Activated CD8-positive, alpha-beta T cell treated with anti-CD3 and anti-CD28 coated beads for 36 hours (primary cell): ENCODE measurements at places on chromosomes 12 and 14. TPM values are rescaled to one million over a fixed set of nuclear protein-coding genes. Genes with fewer than 3 reads are reported as not detected.
A peak's percentile ranks its signal among the peaks of the same experiment; 100 is the strongest.

DNA sequence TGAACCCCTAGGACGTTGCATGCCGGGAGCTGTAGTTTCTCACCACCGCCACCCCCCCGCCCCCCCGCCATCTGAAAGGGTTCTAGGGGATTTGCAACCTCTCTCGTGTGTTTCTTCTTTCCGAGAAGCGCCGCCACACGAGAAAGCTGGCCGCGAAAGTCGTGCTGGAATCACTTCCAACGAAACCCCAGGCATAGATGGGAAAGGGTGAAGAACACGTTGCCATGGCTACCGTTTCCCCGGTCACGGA is 501 bp upstream of the HSP90B1 start:
- H3K4me3 ChIP-seq = peak overlapping the region; percentile 87
- H3K4me1 ChIP-seq = peaks cover 49% of the 10 kb centered on the region
- H3K27ac ChIP-seq = peak overlapping the region; percentile 99
- peaks cover 61% of the 10 kb centered on the region for H3K36me3 ChIP-seq
- H3K27me3 ChIP-seq = peaks cover 3% of the 10 kb centered on the region
- DNase-seq = no peak

- no peaks in the 10 kb centered on the region for H3K36me3 ChIP-seq
- H3K27ac ChIP-seq = no peak overlapping the region
- H3K27me3 ChIP-seq = no peaks in the 10 kb centered on the region
- DNase-seq = no peak
These were observed 172.2 kb downstream of the SLC41A2 start for GRCh38 chr12:104785886-104786285.

DNA sequence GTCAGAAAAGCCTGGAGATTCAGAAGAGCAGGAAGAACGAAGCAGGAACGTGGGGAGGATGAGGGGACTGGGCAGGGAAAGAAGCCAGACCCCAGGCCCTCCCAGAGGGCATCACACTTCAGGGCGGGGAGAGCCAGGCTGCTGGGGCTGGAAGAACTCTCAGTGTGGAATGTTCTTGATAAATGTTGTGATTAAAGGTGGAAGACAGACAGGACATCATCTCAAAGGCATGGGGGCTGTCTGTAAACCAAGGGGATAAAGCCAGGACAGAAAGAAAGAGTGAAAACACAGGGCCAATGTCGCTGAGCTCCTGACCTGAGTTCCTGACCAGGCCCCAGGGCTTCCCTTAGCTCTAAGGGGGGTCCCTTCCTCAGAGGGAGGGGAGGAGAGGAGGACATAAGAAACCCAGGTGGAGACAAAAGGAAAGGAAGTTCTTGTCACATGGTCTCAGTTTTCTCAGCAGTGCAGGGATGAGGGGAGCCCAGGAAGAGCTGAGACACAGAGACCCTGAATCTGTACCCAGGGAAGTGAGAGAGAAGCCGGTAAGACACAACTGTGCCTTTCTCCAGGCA is 56.3 kb downstream of the SETD3 start:
- no peak overlapping the region for H3K4me3 ChIP-seq
- peaks cover 20% of the 10 kb centered on the region for H3K36me3 ChIP-seq
- H3K27me3 ChIP-seq = no peaks in the 10 kb centered on the region
- DNase-seq = no peak

FIGNL2 gene
- total RNA-seq = 0.40 TPM

- DNase-seq = no peak
- peaks cover 45% of the 10 kb centered on the region for H3K36me3 ChIP-seq
- peak overlapping the region; percentile 16 for H3K27ac ChIP-seq
- H3K27me3 ChIP-seq = no peaks in the 10 kb centered on the region
- H3K4me3 ChIP-seq = no peak overlapping the region
- H3K4me1 ChIP-seq = peaks cover 55% of the 10 kb centered on the region
These were observed 7.7 kb downstream of the SLC15A4 start for GRCh38 chr12:128815779-128816642.

PIP4K2C gene
- total RNA-seq = 12.3 TPM

DNA sequence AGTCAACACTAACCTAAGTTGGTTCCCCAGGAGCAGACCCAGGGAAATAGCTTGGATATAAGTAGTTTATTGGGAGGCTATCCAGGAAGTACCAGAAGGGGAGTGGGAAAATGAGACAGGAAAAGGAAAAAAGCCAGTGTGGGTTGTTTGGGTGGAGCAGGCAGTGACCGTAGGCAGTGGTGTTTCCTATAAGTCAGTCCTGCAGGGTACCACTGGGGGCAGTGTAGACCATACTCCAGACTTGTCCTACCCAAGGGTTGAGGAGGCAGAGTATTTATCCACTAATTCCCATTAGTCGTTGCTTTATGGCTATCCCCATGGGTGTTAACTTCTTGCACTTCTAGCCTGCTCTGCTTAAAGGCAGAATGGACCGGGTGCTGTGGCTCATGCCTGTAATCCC is 6.4 kb upstream of the CCDC60 start:
- no peaks in the 10 kb centered on the region for H3K36me3 ChIP-seq
- no peak overlapping the region for H3K4me3 ChIP-seq
- H3K27me3 ChIP-seq = peaks cover 6% of the 10 kb centered on the region
- DNase-seq = peak; percentile 3

- no peak for DNase-seq
- no peaks in the 10 kb centered on the region for H3K4me1 ChIP-seq
- H3K27ac ChIP-seq = no peak overlapping the region
- no peaks in the 10 kb centered on the region for H3K27me3 ChIP-seq
- H3K36me3 ChIP-seq = no peaks in the 10 kb centered on the region
These were observed 254.8 kb downstream of the MSRB3 start for GRCh38 chr12:65533177-65533883.

TAS2R19 gene
- total RNA-seq = 1.5 TPM

- H3K27ac ChIP-seq = no peak overlapping the region
- H3K36me3 ChIP-seq = no peaks in the 10 kb centered on the region
- DNase-seq = no peak
- peaks cover 19% of the 10 kb centered on the region for H3K27me3 ChIP-seq
These were observed 21.9 kb downstream of the CLEC9A start for GRCh38 chr12:10052193-10052913.

DNA sequence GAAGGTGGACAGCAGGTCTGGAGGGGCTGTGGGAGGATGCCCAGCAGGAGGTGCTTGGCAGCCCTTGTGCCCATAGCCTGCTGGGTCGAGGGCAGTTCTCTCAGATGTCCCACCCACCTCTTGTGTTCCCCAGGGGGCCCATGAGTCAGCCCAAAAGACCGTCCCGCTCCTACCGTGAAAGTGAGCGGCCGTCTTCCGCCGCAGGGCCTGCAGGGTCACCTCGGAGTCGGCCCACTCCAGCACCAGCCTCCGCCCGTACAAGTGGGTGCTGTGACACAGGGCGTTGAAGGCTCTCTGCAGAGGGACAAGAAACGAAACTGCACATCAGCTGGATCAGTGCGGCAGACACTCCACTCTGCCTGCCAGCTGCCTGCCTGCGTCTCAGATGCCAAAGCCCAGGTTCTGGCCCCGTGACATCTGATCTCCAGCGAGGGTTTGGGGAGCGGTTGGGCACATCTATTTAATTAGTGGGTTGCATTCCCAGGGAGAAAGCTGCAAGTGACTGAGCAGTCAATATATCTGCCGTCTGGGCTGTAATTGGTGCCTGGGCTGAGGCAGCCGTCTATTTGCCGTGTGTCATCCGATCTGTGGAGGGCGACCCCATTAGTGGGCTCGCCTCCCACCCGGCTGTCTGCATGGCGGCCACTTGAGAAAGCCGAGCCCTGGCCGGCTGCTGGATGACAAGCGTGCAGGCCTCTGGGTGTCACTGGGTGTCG is 121.5 kb downstream of the RBM19 start:
- peaks cover 9% of the 10 kb centered on the region for H3K36me3 ChIP-seq
- H3K27me3 ChIP-seq = no peaks in the 10 kb centered on the region
- no peaks in the 10 kb centered on the region for H3K4me1 ChIP-seq
- H3K4me3 ChIP-seq = no peak overlapping the region

GRCh38 chr12:101759396-101760047 is 20.3 kb upstream of the SYCP3 start:
- H3K4me3 ChIP-seq = no peak overlapping the region
- no peaks in the 10 kb centered on the region for H3K27me3 ChIP-seq
- peaks cover 14% of the 10 kb centered on the region for H3K36me3 ChIP-seq
- no peak overlapping the region for H3K27ac ChIP-seq
- no peaks in the 10 kb centered on the region for H3K4me1 ChIP-seq

DNAH10 gene
- total RNA-seq = 0.43 TPM

- peaks cover 8% of the 10 kb centered on the region for H3K4me1 ChIP-seq
- H3K36me3 ChIP-seq = peaks cover 2% of the 10 kb centered on the region
- DNase-seq = no peak
- no peak overlapping the region for H3K27ac ChIP-seq
- H3K27me3 ChIP-seq = peaks cover 6% of the 10 kb centered on the region
These were observed 106.6 kb downstream of the SNAPC1 start for GRCh38 chr14:61868846-61869245.

KRT5 gene
- total RNA-seq = not detected

DNA sequence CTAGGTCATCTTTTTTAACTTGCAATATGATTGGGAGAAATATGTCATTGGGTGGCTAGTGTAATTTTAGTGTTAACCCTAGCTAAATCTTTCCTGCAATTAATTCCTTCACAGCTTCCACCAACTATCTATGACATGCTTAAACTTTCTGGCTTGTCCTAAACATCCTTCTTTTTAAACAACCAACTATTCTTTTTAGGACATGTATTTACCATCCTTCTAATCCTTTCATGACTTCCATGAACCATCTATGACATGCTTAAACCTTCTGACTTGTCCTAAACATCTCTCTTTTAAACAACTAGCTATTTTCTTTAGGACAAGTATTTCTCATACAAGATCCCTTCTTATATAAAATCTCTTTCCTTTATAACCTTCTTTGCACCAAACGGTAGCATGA is 179.6 kb upstream of the PDZRN4 start:
- H3K36me3 ChIP-seq = no peaks in the 10 kb centered on the region
- no peak for DNase-seq
- H3K27me3 ChIP-seq = no peaks in the 10 kb centered on the region
- no peak overlapping the region for H3K27ac ChIP-seq

PLEK2 gene
- 1.0 TPM for total RNA-seq

DNA sequence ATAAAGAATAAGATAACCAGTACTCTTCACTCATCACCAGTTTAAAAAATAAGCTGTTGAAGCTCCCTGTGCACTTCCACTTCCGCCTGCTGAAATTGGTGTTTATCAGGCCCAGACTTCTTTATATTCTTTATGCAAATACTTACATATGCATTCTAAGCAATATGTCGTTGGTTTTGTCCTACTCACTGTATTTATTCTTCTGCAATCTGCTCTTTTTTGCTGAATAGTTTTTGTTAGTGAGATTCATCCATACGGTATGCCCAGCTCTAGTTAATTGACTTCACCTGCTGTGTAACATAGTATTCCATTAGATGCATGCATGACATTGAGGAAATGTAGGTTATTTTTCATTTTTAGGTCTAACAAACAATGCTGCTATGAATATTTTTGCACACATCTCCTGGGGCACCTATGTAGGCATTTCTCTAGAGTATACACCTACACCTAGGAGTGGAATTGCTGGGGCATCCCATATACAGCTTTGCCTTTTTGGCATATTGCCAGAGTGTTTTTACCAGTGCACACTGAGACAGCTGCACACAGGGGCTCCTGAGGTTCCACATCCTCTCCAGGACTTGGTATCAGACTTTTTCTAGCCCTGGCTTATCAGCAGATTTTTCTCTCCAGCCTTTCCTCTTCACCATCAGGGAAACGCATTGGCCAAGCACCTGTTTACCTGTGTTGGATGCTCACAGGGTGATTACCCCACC is 1.0 kb upstream of the NRIP2 start:
- H3K4me1 ChIP-seq = peaks cover 16% of the 10 kb centered on the region
- peaks cover 18% of the 10 kb centered on the region for H3K36me3 ChIP-seq
- no peaks in the 10 kb centered on the region for H3K27me3 ChIP-seq

KLC1 gene
- 101 TPM for total RNA-seq

- no peak for DNase-seq
- no peak overlapping the region for H3K4me3 ChIP-seq
- H3K27ac ChIP-seq = no peak overlapping the region
These were observed 9.4 kb downstream of the COX16 start for GRCh38 chr14:70350078-70350477.

DNA sequence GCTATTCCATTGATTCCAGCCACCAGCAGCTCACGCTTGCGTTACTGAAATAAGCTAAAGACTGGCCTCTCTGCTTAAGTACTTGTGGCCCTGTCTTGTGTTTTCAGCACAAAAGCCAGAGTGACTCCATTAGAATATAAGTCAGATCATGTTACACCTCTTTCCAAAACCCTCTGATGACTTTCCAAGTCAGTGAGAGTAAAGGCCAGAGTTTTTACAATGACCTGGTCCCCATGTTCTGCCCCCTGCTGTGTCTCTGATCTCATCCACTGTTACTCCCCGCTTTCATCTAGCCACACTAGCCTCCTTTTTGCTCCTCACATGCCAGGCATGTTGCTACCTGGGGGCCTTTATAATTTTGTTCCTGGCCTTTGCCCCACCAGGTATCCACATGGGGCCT is 6.9 kb upstream of the CKAP4 start:
- no peak overlapping the region for H3K27ac ChIP-seq
- no peaks in the 10 kb centered on the region for H3K27me3 ChIP-seq
- DNase-seq = no peak
- H3K4me3 ChIP-seq = no peak overlapping the region
- no peaks in the 10 kb centered on the region for H3K36me3 ChIP-seq
- no peaks in the 10 kb centered on the region for H3K4me1 ChIP-seq

GRCh38 chr14:55500219-55500701 is 59.8 kb upstream of the TBPL2 start:
- H3K27ac ChIP-seq = no peak overlapping the region
- no peak for DNase-seq
- no peaks in the 10 kb centered on the region for H3K36me3 ChIP-seq
- no peaks in the 10 kb centered on the region for H3K4me1 ChIP-seq

ADGRD1 gene
- total RNA-seq = 0.65 TPM

DNA sequence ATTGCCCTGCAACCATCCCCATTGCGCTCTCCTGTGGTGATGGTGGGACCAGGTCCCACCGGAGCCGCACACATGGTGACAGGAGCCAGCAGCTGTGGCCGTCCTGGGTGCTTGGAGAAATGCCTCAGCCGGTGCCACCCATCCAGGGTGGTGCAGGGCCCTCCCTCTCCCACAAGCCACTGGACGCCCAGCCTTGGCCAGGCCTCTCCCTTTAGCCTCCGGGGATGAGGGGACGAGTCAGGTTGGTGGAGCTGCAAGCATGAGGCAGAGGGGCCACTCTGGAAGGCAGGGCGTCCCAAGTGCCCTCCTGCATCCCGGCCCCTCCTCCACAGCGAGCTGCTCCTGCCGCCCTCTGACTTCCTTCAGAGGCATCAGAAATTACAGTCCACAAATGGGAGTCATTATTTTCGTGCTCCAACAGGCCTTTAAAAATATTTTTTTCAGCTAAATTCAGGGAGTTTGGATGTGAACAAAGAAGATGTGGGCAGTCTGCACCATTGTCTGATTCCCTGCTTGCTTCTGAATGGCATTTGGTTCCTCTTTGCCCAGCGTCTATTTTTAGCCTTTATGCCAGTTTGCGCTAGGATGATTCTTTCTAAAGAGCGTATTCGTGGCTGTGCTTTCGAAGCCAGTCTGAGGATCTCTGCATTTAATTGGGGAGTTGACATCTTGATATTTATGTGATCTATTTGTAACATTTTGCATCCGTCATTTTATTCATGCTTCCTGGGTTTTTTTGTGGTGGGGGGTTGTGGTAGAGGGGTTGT is 189.4 kb downstream of the ADGRD1 start:
- DNase-seq = no peak
- no peak overlapping the region for H3K4me3 ChIP-seq
- peaks cover 16% of the 10 kb centered on the region for H3K27me3 ChIP-seq
- H3K27ac ChIP-seq = no peak overlapping the region

- peaks cover 14% of the 10 kb centered on the region for H3K36me3 ChIP-seq
- H3K27ac ChIP-seq = no peak overlapping the region
- peaks cover 4% of the 10 kb centered on the region for H3K4me1 ChIP-seq
These were observed 73.5 kb upstream of the GPHB5 start for GRCh38 chr14:63392236-63392635.

CHFR gene
- 40.5 TPM for total RNA-seq

- no peaks in the 10 kb centered on the region for H3K4me1 ChIP-seq
- H3K36me3 ChIP-seq = no peaks in the 10 kb centered on the region
- no peak overlapping the region for H3K4me3 ChIP-seq
These were observed 3.4 kb upstream of the RNASE7 start for GRCh38 chr14:21038441-21039422.
